ENCODE measurements at places on chromosomes 2 and 18. TPM values are rescaled to one million over a fixed set of nuclear protein-coding genes. Genes with fewer than 3 reads are reported as not detected.

The SOWAHC gene
- 7.1 TPM for total RNA-seq

The DNAJC5G gene
- total RNA-seq, result not detected

The RAPGEF4 gene
- 1.3 TPM for total RNA-seq

The DTNA gene
- total RNA-seq, result 28.2 TPM

The CNDP1 gene
- total RNA-seq, result not detected

The SPC25 gene
- total RNA-seq, result not detected

The SAG gene
- total RNA-seq, result not detected

The ITPRIPL1 gene
- 4.6 TPM for total RNA-seq

The PLCL1 gene
- total RNA-seq, result 0.83 TPM

The CCBE1 gene
- 60.9 TPM for total RNA-seq

The STRADB gene
- total RNA-seq, result 57.8 TPM

The KIAA2012 gene
- total RNA-seq, result under 0.01 TPM

The EPAS1 gene
- total RNA-seq, result 120 TPM

The HNMT gene
- total RNA-seq, result 139 TPM

The CTAGE1 gene
- total RNA-seq, result under 0.01 TPM

The ACADL gene
- total RNA-seq, result 0.51 TPM

The AMER3 gene
- not detected for total RNA-seq

The IL36RN gene
- not detected for total RNA-seq

The GCA gene
- 10.3 TPM for total RNA-seq

The MYO5B gene
- total RNA-seq, result under 0.01 TPM

The APOB gene
- under 0.01 TPM for total RNA-seq

The UGT1A5 gene
- total RNA-seq, result not detected

The PTMA gene
- 481 TPM for total RNA-seq

The REG1A gene
- not detected for total RNA-seq

The ZNF396 gene
- total RNA-seq, result 5.0 TPM

The CD207 gene
- not detected for total RNA-seq

The TSPYL6 gene
- not detected for total RNA-seq

The EVX2 gene
- total RNA-seq, result not detected

The MALL gene
- total RNA-seq, result 3.1 TPM

The SLC23A3 gene
- 1.8 TPM for total RNA-seq

The MC4R gene
- not detected for total RNA-seq

The INHBB gene
- not detected for total RNA-seq

The RBBP8 gene
- total RNA-seq, result 21.0 TPM

The FSHR gene
- total RNA-seq, result not detected

The SP110 gene
- total RNA-seq, result 7.2 TPM

The MZT2A gene
- 88.4 TPM for total RNA-seq

The TNFAIP6 gene
- total RNA-seq, result 53.8 TPM

Measured in fibroblast of lung (primary cell).